ENCODE measurements at places on chromosomes 1 and 21. TPM values are rescaled to one million over a fixed set of nuclear protein-coding genes. Genes with fewer than 3 reads are reported as not detected.
A peak's percentile ranks its signal among the peaks of the same experiment; 100 is the strongest.

Gene TMEM125
- 3.6 TPM for total RNA-seq

GRCh38 chr1:154481053-154481452 is 21.0 kb upstream of the TDRD10 start:
- DNase-seq = no peak

- DNase-seq = no peak
Observed at GRCh38 chr1:48196237-48196636, 26.3 kb upstream of the SLC5A9 start.

- no peak for DNase-seq
Observed at GRCh38 chr1:26856181-26856580, 6.8 kb upstream of the SFN start.

- peak; percentile 86 for DNase-seq
Observed at GRCh38 chr1:109776911-109777310, 13.2 kb upstream of the EPS8L3 start.

DNA sequence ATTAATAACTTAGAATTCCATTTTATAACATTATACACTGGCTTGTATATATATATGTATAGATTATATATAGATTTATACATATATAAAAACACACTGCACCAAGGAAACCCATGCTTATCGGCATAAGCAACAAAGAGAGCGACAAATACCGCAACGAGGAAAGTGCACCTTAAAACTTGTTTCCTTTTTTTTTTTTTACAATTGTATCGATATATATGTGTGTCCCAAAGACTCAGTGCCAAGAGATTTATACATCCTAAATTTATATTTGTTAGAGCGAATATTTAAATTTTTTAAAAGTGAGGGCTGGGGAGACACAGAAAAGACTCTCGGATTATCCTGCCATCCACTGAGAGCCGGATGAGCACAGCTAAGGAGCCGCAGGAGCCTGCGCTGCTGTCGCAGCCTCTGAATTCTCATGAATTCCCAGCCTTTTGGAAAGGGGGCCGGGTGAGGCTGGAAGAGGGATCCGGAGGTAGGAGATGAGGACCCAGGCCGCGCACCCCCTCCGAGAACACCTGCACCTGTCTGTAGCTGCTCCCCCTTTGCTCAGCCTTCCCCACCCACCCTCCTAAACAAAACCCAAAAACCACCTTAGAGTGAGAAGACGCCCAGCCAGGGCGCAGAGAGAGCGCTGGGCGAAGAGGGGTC is 5.2 kb downstream of the DMRTA2 start:
- no peak for DNase-seq

DNA sequence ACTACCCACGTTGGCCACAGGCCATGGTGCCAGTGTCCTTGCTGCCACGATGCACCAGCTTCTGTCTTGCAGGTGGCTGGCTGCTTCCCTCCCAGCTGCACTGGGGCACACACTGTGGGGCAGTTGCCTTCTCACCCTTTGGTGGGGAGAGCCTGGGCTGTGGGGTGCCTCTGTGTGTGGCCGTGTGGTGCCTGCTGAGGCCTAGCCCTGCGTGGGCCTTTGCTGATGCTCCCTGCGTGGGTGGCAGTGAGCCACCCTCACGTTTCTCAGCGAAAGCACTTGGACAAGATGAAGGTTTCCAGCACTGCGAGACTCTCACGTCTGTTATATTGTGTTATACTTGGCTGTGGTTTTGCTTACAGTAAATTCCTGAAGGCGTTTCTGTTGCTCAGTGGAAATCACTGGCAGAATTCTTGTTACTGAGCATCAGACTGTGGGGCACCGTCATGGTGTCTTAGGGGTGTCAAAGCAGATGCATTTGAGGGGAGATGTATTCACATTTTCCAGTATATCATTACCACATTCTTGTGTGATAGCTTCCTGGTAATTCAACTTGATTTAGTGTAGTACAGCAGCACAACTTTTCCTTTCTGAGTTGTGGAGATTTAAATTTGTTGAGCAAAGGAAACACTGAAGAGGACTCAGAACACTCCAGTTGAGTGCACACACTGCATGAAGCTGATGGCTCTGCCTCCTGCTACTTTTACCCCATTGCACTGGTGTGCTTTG is 124.7 kb downstream of the PCBP3 start:
- no peak for DNase-seq

DNA sequence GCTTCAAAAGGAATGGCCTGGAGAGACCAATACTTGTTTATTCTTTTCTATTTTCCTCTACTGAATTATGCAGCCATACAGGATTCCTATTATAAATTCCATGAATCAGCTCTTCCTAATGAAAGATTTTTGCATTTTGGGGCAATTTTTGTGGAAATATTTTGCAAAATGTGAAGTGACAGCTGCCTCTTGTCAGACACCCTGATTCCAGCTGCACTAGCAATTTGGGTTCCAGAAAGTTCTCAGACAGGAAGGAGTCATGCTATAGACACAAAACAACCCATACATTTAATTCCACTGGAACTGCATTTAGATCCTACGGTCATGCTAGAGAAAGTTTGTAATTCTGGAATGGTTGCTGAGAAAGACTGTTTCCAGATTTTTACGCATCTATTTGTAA is 119.5 kb downstream of the XCL2 start:
- DNase-seq = no peak

Data from uterus (tissue), 4 donors.